ENCODE measurements at places on chromosomes 1 and 21.

DNA sequence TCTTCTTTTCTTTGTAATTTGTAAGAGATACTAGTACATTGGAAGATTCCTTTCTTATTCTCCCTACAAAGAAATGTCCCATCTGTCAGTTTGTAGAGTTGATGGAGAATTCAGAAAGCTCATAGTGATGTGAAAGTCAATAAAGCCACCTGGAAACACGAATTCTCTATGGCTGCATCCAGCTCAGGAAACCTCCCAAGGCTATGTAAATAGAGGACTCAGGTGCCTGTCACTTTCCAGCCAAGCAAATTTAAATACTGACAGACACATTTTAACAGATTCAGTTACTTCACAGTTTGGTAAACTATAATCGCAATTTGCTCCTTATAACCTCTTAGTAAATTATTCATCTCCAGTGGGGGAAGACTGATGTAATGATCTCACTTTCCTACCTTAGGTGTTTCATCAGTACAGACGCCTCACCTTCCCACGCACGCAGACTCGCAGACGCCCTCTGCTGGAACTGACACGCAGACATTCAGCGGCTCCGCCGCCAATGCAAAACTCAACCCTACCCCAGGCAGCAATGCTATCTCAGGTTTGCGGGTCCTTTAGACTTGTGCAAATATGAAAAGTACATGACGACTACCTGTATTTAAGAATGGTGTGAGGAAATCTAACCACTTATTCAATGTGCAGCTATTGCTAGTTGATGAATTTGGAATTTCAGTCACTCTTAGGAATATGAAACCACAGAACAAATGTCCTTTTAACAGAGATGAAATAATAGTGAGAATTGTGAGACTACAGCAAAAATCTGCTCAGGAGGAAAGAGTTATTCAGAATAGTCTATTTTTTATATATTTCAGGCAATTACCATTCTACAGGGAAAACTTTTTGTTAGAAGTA lies 60.6 kb downstream of the PTPRC start:
- peak; percentile 37 for DNase-seq

DNA sequence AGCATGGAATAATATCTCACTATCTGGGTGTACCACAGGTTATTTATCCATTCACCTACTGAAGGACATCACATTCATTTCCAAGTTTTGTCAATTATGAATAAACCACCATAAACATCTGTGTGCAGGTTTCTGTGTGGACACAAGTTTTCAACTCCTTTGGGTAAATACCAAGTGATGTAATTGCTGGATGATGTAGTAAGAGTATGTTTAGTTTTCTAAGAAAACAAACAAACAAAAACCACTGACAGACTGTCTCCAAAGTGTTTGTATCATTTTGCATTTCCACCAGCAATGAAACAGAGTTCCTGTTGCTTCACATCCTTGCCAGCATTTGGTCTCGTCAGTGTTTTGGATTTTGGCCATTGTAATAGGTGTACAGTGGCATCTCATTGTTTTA lies 435.7 kb upstream of the PROX1 start:
- DNase-seq = no peak

GRCh38 chr1:247112479-247112781 lies 8.3 kb upstream of the ZNF669 start:
- no peak for DNase-seq

GRCh38 chr1:50750021-50750619 lies 209.9 kb downstream of the FAF1 start:
- DNase-seq = peak; percentile 23

DNA sequence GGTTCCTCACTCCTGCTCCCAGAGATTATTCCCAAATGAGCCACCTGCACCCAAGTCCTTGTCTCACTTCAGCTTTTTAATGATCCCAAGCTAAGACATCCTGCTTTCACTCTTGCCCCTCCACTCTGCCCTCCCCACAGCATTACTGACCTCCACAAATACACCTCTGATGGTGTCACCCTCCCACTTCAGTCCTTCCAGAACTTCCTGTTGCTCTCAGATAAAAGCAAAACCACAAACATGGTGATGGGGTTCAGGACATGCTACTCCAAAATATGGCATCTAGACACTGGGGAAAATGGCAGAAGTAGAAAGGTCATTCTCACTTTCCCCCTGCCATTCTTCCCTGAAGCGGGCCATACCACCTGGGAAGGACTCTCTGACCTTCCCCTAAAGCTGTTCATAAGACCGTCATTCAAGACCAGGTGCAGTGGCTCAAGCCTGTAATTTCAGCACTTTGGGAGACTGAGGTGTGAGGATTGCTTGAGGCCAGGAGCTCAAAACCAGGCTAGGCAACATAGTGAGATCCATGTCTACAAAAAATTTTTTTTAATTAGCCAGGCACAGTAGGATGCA lies 65.8 kb upstream of the KLHDC7A start:
- DNase-seq = no peak

- DNase-seq = peak; percentile 61
Observed at GRCh38 chr1:221576268-221576667, 165.6 kb downstream of the DUSP10 start.

DNA sequence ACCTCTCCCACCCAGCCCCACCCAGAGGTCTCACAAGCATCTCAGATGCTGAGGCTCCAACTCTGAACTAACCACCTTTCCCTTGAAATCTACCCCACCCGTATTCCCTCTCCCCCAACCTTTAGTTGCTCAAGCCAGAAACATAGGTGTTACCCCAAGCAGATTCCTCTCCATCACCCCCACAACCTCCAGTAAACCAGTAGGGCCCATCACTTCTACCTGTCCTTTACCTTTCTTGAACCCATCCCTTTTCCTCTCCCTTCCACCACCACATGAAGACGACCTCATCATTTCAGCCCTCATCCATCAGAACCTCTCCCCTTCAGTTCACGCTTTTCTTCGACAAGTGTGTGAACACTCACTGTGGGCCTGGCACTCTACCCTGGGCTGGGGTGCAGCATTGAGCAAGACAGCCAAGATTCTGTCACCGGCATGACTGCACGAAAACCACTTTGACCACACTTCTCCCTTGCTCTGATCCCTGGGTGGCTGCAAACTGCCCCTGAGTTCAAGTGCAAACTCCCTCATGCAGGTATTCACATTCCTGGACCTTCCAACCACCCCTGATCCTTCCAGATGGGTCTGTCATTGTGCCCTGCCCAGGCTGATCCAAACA lies 65.5 kb upstream of the LAPTM5 start:
- peak; percentile 49 for DNase-seq

DNA sequence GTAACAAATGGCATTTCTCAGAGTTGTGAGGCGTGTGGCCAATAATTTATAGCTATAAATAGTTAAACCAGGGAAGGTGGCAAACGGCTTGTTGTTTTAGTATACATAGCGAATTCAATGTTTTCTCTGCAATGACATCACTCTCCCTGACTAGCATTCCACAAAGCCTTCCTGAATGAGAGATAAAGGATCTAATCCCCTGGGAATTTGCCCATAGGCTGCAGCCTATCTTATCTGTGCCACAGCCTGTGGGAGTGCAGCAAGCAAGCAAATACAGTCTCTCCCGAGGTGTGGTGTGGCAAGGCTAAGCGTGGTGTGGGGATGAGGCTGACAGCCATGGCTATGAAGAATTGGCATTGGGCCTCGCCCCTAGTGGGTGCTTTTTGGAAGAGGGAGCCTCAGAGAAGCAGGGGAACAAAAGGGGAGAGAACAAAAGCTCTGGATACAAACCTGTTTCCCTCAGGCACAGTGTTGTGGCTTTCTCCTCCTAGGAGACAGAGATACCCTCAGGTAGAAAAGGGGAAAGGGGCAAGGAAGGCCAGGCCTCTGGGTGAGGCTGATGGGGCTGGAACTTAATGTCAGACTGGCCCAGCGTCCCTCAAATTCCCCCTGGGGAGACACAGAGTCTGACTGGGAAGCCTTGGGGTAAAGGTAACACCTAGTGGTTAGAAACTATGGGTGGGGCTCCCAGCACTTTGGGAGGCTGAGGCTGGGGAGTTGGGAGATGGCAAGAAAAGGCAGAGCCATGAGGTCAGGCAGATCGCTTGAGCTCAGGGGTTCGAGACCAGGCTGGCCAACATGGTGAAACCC lies 8.9 kb downstream of the TAGLN2 start:
- peak; percentile 82 for DNase-seq

Measured in fibroblast of skin of abdomen (primary cell).